ENCODE measurements at places on chromosomes 6 and 20. TPM values are rescaled to one million over a fixed set of nuclear protein-coding genes. Genes with fewer than 3 reads are reported as not detected.

ITPA gene
- 74.4 TPM for polyA plus RNA-seq

DNA sequence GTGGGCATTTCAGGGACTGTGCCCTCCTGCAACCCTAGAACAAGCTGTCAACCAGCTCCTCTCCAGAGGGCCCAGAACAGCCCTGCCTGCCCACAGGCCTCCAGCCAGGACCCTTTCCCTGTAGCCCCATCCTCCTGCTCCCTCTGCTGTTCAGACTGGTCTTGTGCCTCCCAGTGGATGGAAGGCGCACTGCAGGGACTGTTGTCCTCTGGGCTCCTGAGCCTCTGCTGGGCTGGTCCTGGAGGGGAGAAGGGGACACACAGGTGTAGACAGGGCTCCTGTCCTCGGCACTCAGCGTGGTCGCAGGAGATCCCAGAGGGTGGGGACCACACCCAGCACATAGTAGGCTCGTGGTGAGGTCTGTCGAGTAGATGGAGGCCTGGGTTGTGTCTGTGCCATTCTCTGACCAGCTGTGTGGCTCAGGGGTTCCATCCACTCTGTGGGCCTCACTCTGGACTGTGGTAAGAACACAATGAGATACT, 11.5 kb downstream of the ITPR3 start:
- no peak for DNase-seq

GRCh38 chr6:48280035-48280620, 169.1 kb upstream of the PTCHD4 start:
- DNase-seq, result no peak

GRCh38 chr6:163432300-163432699, 17.8 kb downstream of the QKI start:
- DNase-seq, result no peak

DNA sequence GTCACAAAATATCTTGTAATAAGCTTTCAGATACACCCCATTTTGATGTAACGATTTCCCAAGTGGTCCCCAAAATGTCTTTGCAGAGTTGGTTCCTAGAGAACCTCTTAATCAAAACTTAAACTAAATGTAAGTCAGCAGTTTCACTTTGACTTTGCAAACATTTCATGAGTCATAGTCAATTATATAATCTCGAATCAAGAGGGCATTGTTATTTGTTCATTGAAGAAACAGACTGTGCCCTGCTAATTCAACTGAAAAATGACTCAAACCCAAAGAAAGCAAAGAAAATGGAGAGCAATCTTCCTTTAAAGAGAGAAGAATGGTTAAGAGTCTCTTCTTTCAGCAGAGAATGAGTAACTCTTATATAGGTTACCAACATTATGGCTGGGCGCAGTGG, 58.3 kb downstream of the IPCEF1 start:
- DNase-seq, result no peak

FLRT3 gene
- 163 TPM for polyA plus RNA-seq

DEFB132 gene
- polyA plus RNA-seq, result not detected

GRCh38 chr6:148751793-148752170, 5.0 kb downstream of the UST start:
- no peak for DNase-seq

- DNase-seq, result no peak
These were observed 36.0 kb upstream of the FOXO3 start for GRCh38 chr6:108524528-108525248.

GRCh38 chr6:114121913-114122662, 151.1 kb upstream of the HDAC2 start:
- DNase-seq, result no peak

PRSS16 gene
- polyA plus RNA-seq, result 0.45 TPM

- no peak for DNase-seq
These were observed 123.1 kb upstream of the CARMIL1 start for GRCh38 chr6:25156123-25156522.

SNAP91 gene
- 0.52 TPM for polyA plus RNA-seq

HLA-DQA1 gene
- polyA plus RNA-seq, result 5.7 TPM

DNA sequence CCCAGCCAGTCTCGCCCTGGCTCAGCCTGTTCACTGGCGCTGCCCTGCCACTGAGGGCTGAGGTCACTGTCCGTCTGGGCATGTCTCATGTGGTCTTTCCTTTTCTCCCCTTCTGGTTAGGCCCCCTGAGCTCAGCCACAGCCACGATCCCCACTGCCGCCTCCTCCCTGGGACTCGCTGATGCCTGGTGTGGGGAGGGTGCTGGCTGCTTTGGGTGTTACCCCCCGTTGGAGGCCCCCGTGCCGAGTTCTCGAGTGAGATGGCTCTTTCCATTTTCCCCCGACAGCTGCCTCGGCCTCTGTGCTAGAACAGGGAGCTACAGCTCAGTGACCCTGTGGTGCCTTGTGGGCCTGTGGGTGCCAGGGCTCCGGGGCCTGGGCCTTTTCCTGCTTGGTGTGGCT, 14.9 kb upstream of the TCFL5 start:
- no peak for DNase-seq

CLPSL1 gene
- polyA plus RNA-seq, result 1.1 TPM

- no peak for DNase-seq
These were observed 96.2 kb upstream of the RNF217 start for GRCh38 chr6:124866040-124866439.

OOEP gene
- 0.21 TPM for polyA plus RNA-seq

GRCh38 chr20:1423625-1424106, 30.8 kb upstream of the FKBP1A start:
- DNase-seq, result no peak

GRCh38 chr6:149271348-149272340, 45.9 kb upstream of the TAB2 start:
- DNase-seq, result no peak

RIPPLY2 gene
- not detected for polyA plus RNA-seq

DNA sequence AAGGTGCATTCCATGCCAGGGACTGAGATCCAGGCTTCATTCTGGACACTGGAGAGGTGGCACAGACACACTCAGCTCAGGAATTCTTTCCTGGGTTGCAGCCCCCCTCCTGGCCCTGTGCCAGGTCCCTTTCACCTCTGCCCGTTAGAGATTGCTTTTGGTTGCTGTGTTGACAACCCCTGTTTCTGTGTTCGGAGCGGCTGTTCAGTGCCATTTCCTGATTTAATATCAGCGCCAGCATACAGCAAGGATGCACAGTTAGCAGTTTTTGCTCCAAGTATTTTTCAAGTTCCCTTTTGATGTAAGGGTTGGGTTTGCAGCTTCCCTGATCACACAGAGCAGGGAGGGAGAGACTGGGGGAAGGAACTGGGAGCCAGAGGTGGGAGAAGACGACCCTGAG, 8.5 kb upstream of the MAFB start:
- DNase-seq, result no peak

DNA sequence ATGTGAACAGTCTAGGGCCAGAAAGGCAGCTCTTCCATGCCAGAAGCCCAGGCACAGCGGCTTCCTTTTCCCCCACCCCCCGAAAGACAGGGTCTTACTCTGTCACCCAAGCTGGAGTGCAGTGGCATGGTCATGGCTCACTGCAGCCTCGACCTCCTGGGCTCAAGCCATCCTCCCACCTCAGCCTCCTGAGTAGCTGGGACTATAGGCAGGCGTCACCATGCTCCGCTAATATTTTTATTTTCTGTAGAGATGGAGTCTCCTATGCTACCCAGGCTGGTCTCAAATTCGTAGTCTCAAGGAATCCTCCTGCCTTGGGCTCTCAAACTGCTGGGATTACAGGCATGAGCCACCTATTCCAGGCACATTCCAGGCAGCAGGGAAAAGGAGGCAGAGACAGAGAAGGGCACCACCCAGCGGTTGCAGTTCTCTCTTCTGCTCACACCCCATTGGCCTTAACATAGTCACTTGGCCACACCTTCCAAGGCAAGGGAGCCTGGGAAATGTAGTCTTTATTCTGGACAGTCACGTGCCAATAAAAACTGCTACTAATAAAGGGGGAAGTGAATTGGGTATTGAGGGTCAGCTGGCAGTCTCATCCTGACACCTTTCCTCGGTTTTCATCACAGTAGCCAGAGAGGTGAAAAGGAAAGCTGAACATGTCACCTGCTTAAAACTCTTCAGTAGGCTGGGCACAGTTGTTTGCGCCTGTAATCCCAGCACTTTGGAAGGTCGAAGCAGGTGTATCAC, 205.9 kb downstream of the ZMYND8 start:
- peak; percentile 75 for DNase-seq

DNA sequence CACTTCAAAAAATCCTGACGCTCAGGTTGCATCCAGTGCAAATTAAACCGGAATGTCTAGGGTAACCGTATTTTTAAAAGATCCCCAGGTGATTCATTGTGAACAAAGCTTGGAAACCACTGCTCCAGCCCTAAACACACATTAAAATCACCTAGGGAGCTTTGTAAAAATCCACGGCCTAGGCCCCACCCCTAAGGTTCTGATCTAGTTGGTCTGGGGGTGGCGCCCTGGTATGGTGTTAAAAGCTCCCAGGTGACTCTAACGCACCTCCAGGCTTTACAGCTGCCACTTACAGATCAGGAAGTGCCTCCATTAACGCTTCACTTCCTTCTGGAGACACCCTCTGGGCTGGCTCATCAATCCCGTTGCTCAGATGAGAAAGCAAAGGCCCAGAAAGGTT, 92.2 kb downstream of the GRM4 start:
- no peak for DNase-seq

DNA sequence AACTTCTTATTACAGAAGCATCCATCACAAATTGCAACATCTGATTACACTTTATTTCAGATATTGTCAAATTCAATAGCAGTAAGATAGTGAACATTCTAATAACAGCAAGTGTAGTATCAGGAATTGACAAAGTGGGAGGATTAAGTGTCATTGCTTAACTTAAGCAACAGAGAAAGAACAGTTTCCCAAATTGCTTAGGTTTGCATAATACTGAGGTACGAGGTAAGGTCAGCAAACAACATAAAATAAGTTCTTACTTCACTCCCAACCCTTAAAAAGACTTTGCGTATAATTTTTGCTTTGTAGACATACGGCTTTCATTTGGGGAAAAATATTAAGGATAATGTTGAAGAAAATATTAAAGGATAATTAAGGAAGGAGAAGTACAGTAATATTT, 163.0 kb downstream of the RIMS1 start:
- DNase-seq, result no peak

- no peak for DNase-seq
These were observed 222.9 kb downstream of the DLL1 start for GRCh38 chr6:170067923-170068360.

DNA sequence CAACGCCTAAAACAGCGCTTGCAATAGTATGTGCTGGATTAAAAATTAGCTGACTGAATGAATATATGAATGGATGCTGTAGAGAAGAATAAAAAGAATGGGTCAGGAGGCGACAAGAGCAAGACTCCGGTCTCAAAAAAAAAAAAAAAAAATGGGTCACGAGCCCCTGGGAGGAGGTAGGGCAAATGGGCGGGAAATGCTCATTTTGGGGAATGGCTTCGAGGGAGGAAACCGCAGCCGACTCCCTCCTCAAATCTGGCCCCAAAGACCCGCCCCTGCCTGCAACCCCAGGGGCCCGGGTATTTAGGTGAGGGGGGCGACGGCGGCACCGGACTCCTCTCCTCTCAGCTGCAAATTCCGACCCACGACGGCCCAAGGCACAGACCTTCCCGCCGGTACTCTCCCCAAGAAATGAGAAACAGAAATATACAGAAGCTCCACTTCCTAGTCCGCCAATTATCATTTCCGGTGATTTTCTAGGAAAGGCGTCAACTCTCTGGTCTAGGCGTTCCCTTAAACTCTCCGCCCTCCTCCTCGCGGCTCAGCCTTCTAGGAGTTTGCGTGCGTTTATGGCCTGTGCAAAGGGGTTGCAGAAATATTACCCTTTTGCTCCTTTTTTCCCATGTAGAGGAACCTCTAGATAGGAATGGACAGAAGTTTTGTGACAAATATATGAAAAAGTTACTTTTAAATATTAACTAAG, at the start of gene ZNF311:
Gene ZNF311, minus strand, starts transcription at position 133 of the 703 bp plus-strand sequence. CDS start 1,361 bp downstream, outside the sequence.
- no peak for DNase-seq

CALHM6 gene
- polyA plus RNA-seq, result 3.6 TPM

DNA sequence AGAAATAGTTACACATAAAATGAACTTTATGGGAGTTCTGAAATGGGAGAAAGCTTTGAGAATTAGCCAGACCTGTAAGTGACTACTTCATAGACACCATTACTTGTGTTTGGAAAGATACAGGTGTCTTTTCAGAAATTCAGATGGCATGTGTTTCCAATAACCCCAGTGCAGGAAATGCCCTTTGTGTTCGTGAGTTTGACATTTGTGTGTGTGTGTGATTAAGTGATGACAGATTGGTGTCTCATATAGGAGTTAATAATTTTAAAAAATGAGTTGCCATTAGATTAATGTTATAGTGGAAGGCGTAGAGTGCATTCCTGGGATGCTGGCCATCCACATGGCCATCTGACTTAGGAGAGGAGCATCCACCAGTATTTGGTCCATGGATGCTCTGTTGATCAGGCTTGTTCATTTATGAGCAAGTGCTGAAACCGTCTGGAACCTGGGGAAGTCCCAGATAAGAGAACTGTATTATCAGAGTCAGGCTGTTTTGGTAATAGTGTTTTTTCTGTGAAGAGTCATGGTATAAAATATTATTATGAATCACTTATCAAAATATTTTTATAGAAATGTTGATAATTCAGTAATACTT, 3.1 kb downstream of the STK4 start:
- no peak for DNase-seq

DNA sequence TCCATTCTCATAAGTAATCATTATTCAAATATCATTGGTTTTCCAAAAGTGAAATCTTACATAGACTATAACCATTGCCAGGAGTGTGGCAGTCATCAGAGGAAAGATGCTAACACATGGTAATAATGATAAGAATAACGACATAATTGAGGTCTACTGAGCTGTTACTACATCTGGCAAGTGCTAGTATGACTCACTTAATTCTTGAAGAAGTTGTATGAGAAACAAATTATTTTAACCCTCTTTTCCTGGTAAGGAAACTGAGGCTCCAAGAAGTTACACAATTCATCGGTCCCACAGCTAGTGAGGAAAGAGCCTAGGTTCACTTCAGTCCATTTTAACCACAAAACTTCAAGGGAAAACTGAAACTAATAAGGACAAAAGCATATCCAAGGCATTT, 335.6 kb upstream of the BTBD3 start:
- no peak for DNase-seq

DNA sequence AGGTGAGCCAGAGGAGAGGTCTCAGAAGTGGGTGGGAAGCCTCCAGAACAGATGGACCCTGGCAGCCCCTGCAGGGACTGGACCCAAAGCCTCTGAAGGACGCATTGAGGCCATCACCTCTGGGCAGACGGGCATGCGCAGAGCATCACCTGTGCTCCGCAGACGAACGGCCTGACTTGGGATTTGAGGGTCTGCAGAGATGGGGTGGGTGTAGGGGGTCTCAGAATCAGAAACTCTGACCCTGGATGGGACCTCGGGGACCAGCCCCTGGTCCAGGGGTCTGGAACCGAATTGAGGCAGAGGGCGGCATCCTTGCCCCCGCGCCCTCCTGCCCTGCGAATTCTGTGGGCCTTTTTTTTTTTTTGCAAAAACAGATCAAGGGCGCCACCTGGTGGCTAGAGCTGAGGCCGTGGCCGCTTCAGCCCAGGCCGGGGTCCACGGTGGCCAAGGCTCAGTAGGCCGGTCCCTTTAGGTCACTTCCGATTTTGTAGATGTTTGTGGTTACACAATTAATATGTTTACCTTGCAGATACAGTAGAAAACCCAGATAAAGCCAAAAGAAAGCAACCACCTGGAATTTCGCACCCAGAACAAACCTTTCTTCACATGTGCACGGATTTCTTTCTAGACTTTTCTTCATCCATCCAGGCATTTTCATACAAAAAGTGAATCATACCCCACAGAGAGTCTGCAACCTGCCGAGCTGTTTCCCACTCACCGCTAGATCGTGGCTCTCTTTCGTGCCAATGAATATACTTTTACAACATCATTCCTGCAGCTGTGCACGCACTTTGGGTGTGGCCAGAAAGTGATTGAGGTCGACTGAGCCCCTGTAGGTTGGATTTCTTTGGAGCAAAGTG, 25.9 kb downstream of the ZBP1 start:
- DNase-seq, result no peak

- DNase-seq, result peak; percentile 38
These were observed 436.2 kb downstream of the CBLN4 start for GRCh38 chr20:55569084-55569483.
